ENCODE measurements at places on chromosomes 6 and 20.
A peak's percentile ranks its signal among the peaks of the same experiment; 100 is the strongest.

DNA sequence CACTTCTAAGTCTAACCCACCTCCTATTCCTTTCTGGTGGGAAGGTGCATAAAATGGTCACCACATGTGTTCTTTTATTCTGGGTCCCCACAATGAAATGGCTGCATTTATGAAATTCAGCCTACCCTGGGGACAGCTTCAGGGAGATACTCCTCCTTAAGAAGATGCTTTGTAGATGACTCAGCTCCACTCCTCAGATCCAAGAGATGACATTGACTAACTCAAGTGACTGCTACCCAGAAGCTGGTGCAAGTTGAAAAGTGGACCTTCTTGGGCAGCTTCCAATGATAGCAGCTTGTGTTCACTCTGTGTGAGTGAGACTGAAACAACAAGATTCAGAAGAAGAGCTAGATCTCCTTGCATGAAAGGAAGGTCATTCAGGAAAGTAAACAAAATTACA lies 113.4 kb downstream of the SCP2D1 start:
- DNase-seq, result no peak

DNA sequence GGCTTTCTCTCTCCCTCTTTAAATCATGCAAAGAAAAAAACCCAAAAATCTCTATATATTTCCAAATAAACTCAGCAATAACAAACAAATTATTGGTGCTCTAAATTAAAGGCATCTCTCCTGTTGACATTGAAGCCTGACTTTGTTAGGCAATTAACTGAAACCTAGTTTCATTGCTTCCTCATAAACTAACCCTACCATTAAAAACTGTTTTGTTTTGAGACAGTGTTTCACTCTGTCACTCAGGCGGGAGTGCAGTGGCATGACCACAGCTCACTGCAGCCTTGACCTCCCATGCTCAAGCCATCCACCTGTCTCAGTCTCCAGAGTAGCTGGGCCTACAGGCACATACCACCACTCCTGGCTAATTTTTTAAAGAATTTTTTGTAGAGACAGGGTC lies 34.9 kb downstream of the PIGU start:
- DNase-seq, result no peak

DNA sequence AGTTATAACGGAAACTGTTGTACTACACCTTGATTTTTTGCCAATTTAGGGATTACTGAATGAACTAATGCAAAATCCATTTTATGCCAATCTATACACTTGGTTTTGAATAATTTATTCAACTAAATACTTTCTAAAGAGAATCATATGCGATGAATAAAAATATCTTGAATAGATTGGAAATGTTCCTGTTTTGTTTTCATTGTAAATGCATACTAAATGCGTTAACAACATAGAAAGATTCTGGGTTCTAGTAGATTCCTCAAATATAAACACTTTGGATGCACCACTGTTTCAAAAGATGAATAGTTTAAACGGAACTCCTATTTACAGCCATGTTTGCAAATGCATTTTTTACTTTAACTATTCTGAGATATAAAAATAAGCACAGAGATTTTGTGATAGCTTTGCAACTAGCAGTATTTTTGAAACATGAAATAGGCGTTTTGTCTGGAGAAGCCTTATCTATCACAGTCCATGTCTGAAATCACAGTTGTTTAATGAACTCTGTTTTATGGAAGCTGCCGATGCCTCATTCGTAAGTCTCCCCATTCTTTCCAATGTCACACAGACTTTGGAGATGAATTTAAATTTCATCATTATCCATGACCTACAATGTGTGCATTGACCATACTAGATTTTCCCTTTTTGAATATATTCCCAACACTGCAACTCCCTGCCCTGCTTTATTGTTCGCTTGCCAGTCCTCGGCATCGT lies 277.7 kb upstream of the QKI start:
- no peak for DNase-seq

DNA sequence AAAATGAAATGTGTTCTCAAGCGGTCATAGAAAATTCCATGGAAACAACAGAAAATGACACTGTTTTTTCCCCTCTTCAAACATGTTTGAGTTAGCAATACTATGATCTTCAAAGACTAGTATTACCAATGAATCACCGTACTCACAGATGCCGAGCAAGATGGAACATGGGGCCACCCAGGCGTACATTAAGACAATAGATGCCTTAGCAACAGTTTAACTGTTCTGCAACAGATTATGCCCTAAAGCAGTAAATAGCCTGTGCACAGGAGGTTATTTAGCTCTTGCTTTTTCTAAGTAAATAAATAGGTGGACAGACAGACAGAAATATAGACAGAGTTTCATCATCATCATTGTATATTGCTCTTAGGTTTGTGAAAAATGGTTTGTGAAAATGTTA lies 284.0 kb upstream of the DEFB112 start:
- DNase-seq, result no peak

- no peak for DNase-seq
Observed at GRCh38 chr6:141513830-141514229, 618.9 kb upstream of the GJE1 start.

DNA sequence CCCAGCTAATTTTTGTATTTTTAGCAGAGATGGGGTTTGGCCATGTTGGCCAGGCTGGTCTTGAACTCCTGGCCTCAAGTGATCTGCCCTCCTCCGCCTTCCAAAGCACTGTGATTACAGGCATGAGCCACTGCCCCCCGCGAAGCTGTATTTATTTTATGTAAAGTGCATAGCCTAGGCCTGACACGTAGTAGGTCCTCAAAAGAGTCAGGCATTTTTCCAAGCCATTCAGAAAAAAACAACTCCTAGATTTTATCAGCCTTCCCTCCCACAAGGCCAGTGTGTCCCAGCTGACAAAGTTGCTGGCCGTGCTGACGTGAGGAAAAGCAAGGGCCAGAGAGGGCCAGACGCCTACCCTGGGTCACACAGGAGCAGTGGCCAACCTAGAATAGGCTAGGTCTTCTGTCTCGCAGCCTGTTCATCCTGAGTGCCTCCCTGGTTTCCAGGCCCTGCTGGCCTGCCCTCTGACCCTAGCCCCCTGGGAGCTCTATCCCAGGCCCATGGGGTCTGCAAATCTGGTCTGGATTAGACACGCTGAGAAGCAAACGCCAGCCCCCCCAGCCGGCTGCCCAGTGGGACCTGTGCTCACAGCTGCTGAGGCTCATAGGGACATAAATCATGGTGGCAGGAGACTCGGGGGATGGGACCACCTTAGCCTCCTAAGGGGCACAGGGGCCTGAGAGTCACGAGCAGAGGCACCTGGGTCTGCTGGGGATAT lies 11.8 kb downstream of the TCF15 start:
- no peak for DNase-seq

GRCh38 chr6:139569566-139569965 lies 195.1 kb upstream of the CITED2 start:
- no peak for DNase-seq

- peak; percentile 94 for DNase-seq
Observed at GRCh38 chr20:43959079-43959919, 44.6 kb downstream of the TOX2 start.

- no peak for DNase-seq
Observed at GRCh38 chr6:80151635-80152034, 45.2 kb downstream of the BCKDHB start.

DNA sequence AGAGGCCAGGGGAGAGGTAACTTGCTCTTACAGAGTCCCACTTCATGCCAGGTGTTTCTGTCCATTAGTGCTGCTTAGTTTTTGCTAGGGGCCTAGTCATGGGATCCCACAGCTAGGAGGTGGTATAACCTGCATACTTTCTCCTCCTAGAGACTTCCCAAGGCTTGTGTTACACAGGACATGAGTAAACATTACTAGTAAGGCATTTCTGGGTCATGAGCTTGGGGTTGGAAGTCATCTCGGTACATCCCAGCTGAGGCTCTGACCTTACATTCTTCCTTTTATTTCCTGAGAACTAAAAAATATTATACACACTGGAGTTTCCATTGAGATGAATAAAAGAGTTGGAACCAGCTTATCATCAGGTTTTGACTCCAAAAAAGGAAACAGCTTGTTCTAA lies 20.9 kb upstream of the PNPLA1 start:
- no peak for DNase-seq

DNA sequence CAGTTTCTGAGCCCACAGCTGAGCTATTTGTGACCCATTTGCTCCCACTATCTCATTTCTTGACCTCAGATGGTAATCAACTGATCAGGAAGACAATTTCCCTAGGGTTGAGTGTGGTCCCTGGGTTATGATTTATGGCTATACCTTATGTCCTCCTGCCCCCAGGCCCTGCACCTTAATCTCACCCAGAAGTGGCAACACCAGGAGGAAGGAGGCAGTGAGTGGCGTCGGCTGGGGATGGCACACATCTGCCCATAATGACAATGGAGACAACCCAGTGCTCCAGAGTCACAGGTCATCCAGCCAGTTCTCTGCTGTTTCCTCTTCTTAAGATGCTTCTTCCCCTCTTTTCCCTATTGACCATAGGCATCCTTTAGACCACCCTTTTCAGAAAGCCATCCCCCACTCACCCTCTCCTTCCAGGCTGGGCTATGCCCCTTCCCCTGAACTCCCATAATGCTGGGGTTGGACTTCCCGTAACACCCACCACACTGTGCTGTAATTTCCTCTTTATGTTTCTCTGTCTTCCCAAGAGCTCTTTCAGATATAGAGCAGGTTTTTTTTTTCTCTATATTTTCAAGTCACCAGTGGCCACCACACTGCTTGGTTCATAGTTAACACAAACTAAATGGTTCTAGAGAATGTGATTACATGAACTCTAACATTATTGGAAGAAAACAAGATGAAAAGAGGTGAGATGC lies 8.0 kb downstream of the TRIM10 start:
- DNase-seq, result no peak

- no peak for DNase-seq
Observed at GRCh38 chr20:43404878-43405277, 52.8 kb upstream of the SRSF6 start.

DNA sequence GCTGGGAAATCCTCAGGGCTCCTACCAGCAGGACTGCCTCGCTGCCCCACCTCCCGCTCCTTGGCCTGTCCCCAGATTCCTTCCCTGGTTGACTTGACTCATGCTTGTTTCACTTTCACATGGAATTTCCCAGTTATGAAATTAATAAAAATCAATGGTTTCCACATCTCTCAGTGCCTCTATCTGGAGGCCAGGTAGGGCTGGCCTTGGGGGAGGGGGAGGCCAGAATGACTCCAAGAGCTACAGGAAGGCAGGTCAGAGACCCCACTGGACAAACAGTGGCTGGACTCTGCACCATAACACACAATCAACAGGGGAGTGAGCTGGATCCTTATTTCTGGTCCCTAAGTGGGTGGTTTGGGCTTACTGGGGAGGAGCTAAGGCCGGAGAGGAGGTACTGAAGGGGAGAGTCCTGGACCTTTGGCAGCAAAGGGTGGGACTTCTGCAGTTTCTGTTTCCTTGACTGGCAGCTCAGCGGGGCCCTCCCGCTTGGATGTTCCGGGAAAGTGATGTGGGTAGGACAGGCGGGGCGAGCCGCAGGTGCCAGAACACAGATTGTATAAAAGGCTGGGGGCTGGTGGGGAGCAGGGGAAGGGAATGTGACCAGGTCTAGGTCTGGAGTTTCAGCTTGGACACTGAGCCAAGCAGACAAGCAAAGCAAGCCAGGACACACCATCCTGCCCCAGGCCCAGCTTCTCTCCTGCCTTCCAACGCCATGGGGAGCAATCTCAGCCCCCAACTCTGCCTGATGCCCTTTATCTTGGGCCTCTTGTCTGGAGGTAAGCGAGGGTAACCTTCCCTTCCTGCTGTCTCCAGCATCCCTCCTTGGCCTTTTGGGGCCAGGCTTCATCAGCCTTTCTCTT lies at the start of gene CFB:
Gene CFB, plus strand, starts transcription at position 589 of the 863 bp plus-strand sequence. Its CDS starts 127 bp downstream, at position 716.
- DNase-seq, result no peak

DNA sequence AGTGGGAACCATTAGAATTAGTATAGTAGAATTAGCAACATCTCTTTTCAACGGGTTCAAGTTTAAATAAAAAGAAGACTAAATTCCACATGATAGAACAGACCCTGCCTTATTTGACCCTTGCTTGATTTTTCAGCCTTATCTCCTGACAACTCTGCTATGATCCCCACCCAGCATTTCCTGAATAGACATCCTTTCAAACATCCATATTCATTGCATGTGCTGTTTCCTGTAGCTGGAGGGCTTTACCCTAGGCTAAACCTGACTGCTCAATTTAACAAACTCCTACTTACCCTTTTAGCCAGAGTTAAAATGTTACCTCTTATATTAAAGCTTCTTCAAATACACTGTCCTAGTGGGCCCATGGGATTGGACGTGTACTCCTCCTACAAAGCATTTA lies 594.8 kb upstream of the ARID1B start:
- DNase-seq, result no peak

- DNase-seq, result no peak
Observed at GRCh38 chr20:7144464-7144863, 377.0 kb downstream of the BMP2 start.

DNA sequence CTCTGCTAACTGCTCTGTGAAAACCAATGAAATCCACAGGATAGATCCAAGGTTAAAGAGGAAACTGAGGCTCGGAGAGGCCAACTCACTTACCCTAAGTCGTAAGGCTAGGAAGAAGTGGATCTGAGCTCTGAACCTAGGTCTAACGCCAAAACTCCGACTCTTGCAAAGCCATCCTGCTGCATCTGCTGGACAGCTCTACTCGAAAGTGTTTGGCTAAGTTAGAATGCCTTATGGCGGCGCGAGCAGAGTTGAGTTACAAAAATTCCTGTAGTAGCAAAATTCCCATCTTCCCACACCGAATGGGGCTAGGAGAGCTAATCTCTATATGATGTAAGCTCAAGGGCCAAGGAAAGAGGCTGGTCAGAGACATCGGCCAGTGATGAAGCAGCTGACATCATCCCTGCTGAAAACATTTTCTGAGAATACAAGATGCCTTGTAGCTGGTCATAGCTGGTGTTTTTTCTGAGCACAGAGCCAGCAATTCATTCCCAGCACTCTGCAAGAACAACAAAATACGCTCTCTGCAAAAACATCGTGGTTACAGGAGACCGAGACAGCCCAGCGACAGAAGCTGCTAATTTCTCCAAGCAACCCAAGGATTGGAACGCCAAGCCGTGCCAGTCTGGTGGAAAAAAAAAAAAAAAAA lies 1.8 kb downstream of the SPATA2 start:
- no peak for DNase-seq

GRCh38 chr6:81326881-81327561 lies 425.5 kb downstream of the TENT5A start:
- no peak for DNase-seq

DNA sequence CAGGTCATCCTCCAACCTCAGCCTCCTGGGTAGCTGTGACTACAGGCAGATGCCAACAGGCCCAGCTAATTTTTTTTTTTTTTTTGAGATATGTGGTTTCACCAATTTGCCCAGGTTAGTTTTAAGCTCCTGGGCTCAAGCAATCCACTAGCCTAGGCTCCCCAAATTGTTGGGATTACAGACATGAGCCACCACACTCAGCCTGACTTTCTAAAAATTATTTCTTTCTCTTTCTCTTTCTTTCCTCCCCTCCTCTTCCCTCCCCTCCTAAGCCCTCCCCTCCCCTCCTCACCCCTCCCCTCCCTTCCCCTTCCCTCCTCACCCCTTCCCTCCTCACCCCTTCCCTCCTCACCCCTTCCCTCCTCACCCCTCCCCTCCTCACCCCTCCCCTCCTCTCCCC lies 127.3 kb downstream of the BTBD3 start:
- DNase-seq, result no peak

- no peak for DNase-seq
Observed at GRCh38 chr20:12682613-12683012, 326.2 kb upstream of the SPTLC3 start.

Data from NCI-H1105 treated with DMSO at 0.1 percent for 48 hours (cell line).